ENCODE measurements at places on chromosomes 1 and 21.
A peak's percentile ranks its signal among the peaks of the same experiment; 100 is the strongest.

- no peak for DNase-seq
- no peaks in the 10 kb centered on the region for H3K4me1 ChIP-seq
- H3K36me3 ChIP-seq = no peaks in the 10 kb centered on the region
- no peaks in the 10 kb centered on the region for H3K27me3 ChIP-seq
- no peak overlapping the region for H3K4me3 ChIP-seq
Measured at GRCh38 chr1:201044119-201044518, 20.6 kb upstream of the KIF21B start.

DNA sequence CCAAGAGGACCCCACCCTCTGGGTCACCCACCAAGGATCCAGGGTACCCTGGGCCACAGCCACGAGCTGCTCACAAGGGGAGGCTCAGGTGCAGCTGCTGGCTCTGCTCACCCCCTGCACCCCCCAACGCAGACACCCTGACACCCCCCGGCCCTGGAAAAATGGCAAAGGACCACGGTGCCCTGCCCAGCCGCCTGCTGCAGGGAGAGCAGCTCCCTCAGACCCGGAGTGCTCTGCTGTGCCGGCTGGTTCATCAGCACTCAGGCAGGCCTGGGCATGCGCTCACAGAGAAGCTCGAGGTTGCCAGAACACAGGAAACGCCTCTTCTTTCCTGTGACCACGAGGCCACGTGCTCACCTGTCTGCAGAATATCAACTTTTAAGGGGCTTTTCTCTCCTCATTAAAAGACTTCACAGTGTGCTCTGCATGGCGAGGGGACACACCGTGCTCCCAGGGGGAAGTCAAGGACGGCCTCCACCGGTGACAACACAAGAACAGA, 4.3 kb upstream of the C1QTNF12 start:
- no peak for DNase-seq
- no peaks in the 10 kb centered on the region for H3K27me3 ChIP-seq
- no peak overlapping the region for H3K4me3 ChIP-seq
- H3K4me1 ChIP-seq = peaks cover 8% of the 10 kb centered on the region

- no peak overlapping the region for H3K4me3 ChIP-seq
- H3K4me1 ChIP-seq = no peaks in the 10 kb centered on the region
- H3K27ac ChIP-seq = no peak overlapping the region
- no peaks in the 10 kb centered on the region for H3K36me3 ChIP-seq
- no peaks in the 10 kb centered on the region for H3K27me3 ChIP-seq
- DNase-seq = no peak
Measured at GRCh38 chr1:187275346-187275745, 446.6 kb downstream of the PLA2G4A start.

DNA sequence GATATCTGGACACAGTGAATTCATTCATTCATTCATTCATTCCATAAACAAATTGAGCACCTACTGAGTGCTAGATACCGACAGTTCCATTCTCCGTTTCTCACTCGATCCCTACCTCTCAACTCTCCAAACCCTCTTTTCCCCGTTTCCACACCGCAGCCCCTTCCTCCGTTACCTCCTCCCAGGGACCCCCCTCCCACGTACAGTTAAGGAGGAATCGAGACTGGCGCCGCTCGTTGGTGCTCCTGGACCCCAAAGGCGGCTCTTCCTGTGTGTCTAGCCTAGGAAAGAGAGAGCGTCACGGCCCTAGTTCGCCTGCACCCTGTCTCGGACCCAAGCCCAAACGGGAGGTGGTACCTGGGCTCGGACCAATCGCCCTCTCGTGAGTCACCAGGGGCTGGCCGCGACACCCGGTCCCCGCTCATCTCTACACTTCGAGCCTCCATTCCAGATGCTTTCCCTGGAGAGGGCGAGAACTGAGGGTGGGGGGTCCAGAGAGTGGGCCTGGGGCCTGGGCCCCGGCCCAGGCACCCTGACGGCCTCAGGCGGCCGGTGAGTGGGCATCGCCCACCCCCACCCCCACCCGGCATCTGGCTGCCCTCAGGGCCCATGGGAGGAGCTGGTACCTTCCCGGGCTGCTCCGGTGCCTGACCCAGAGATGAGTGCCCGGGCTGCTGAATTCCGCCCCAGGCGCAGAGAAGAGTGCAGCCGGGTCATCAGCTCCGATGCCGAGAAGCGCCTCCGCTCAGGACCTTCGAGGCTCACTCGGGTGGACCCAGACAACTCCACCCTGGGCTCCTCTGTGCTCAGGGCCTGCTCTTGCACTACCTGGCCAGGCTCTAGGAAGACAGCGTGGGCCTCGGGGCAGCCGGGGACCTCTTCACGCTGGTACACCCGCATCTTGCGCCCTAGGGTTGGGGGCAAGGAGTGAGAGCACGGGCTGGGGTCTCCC, 4.9 kb downstream of the ARHGEF19 start:
- peak overlapping the region; percentile 29 for H3K4me3 ChIP-seq
- H3K27me3 ChIP-seq = no peaks in the 10 kb centered on the region
- H3K27ac ChIP-seq = no peak overlapping the region

GRCh38 chr1:103779932-103780331, 30.2 kb downstream of the AMY1C start:
- H3K36me3 ChIP-seq = no peaks in the 10 kb centered on the region
- no peak overlapping the region for H3K4me3 ChIP-seq
- no peak for DNase-seq
- no peak overlapping the region for H3K27ac ChIP-seq

- H3K4me1 ChIP-seq = no peaks in the 10 kb centered on the region
- H3K27ac ChIP-seq = no peak overlapping the region
- no peak for DNase-seq
- H3K27me3 ChIP-seq = no peaks in the 10 kb centered on the region
Measured at GRCh38 chr1:53947172-53947907, 1.2 kb downstream of the LRRC42 start.

DNA sequence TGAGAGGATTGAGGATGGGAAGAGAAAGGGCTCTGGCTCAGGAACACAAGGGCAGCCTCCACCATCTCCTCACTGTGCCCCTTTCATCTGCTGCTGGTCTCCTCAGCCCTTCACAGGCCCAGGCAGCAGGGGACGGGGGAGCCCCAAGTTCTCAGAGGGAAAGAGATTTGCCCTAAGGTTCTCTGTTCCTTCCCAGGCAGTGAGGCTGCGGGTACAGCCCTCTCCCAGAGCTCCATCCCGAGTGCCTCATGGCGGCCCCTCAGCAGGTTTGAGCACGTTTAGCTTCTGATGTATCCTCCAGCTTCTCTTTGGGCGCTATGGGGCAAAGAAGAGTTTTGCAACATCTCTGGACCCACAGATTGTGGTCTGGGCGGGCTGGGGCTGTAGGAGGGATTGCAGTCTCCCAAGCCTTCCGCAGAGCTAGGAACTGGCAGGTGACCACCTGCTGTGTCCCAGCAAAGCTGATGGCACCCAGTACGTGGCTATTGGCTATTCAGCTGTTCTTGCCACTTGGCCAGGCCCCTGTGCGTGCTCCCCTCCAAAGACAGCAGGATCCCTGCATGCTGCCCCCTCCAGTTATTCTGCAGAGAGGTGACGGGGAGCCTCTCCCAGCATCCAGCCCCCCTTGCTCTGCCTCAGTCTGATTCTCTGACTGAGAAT, 10.1 kb downstream of the DISP3 start:
- no peaks in the 10 kb centered on the region for H3K27me3 ChIP-seq
- H3K4me3 ChIP-seq = no peak overlapping the region
- H3K36me3 ChIP-seq = no peaks in the 10 kb centered on the region
- H3K4me1 ChIP-seq = no peaks in the 10 kb centered on the region
- H3K27ac ChIP-seq = no peak overlapping the region
- DNase-seq = no peak

GRCh38 chr21:33201956-33202355, 27.8 kb upstream of the IFNAR2 start:
- H3K27ac ChIP-seq = no peak overlapping the region
- H3K36me3 ChIP-seq = no peaks in the 10 kb centered on the region
- DNase-seq = no peak
- no peaks in the 10 kb centered on the region for H3K27me3 ChIP-seq

- no peaks in the 10 kb centered on the region for H3K4me1 ChIP-seq
- no peaks in the 10 kb centered on the region for H3K27me3 ChIP-seq
- H3K36me3 ChIP-seq = no peaks in the 10 kb centered on the region
- H3K27ac ChIP-seq = no peak overlapping the region
- DNase-seq = no peak
Measured at GRCh38 chr1:218852527-218852926, 321.2 kb upstream of the LYPLAL1 start.

GRCh38 chr21:32237021-32237420, 41.8 kb downstream of the MIS18A start:
- no peak overlapping the region for H3K4me3 ChIP-seq
- H3K36me3 ChIP-seq = no peaks in the 10 kb centered on the region
- no peak overlapping the region for H3K27ac ChIP-seq

- no peaks in the 10 kb centered on the region for H3K36me3 ChIP-seq
- H3K4me3 ChIP-seq = no peak overlapping the region
- no peaks in the 10 kb centered on the region for H3K4me1 ChIP-seq
Measured at GRCh38 chr1:19582318-19582717, 61.8 kb upstream of the NBL1 start.

DNA sequence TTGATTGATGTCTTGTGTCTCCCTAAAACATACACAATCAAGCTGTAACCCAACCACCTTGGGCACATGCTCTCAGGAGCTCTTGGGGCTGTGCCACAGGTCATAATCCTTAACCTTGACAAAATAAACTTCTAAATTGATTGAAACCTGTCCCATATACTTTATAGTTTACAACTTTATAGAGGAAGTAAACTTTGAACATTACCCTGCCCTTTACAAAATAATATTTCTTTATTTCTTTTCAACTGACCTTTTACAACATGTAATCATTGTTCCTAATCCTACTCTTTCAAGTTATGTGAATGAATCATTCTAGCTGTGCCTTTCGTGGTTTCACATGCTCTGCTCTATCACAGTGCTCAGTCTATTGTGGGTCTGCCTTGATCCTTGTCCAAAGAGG, 118.3 kb upstream of the ATP1A1 start:
- H3K36me3 ChIP-seq = no peaks in the 10 kb centered on the region
- no peaks in the 10 kb centered on the region for H3K27me3 ChIP-seq
- H3K27ac ChIP-seq = no peak overlapping the region
- no peak overlapping the region for H3K4me3 ChIP-seq
- no peak for DNase-seq

DNA sequence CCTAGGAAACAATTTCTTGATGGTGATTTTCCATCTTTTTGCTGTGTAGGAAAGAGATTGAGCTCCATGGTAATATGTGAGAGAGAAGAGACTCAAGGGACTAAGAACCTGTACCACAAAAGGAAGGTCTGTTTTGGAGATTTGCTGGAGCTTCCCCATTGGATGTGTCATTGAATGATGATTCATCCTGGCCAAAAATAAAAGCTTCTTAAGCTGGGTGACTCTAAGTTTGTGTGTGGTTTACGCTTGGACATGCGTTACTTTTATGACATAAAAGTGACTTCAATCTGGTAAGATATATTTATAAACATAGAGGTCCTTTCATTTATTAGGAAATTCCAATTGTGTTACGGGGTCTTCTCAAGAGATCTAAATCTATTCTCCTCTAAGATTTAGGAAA, 17.4 kb upstream of the IL19 start:
- H3K4me3 ChIP-seq = no peak overlapping the region
- H3K4me1 ChIP-seq = no peaks in the 10 kb centered on the region
- no peaks in the 10 kb centered on the region for H3K27me3 ChIP-seq
- H3K27ac ChIP-seq = no peak overlapping the region
- no peak for DNase-seq
